ENCODE measurements at places on chromosomes 11 and 22.
A peak's percentile ranks its signal among the peaks of the same experiment; 100 is the strongest.

GRCh38 chr11:120217941-120218694, 7.3 kb downstream of the OAF start:
- DNase-seq, result no peak

- DNase-seq, result no peak
Measured at GRCh38 chr11:72921028-72921716, 107.0 kb downstream of the ATG16L2 start.

GRCh38 chr11:134138376-134138775, 69.5 kb downstream of the JAM3 start:
- DNase-seq, result no peak

- no peak for DNase-seq
Measured at GRCh38 chr11:76927160-76927559, 66.4 kb downstream of the ACER3 start.

DNA sequence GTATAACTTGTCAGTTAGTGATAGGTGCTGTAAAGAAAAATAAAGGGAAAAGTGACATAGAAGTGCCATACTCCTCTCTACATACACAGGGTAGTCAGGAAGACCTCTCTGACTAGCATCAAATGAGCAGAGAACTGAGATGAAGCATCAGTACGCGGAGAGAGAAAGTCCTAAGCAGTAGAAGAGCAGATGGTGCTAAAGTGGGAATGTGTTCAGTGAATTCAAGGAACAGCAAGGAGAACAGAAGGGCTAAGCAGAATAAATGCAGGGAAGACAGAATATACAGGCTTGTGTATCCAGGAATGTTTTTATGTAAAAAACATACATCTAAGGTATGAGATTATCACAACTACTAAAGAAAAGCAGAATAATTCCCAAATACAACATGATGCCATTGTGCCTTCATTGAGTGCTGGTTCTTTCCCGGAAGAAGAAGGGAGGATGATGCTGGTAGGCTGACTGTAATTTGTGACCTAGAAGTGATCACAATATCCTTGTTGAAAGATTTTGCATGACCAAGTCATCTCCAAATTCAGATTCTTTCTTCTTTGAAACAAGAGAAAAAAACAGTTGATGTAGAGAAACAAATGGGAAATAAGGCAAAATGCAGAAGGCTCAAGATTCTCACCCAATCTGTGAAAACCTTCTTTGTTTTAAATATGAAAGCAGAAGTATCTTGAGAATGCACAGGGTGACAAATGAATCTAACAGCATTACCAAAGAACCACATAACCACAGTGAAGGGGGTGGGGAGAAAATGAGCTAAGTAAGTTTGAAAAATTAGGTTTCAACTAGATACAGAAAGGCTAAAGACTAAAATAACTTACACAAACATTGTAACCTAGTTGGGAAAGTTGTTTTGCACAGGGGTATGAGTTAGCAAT, 20.5 kb downstream of the MRE11 start:
- no peak for DNase-seq

- no peak for DNase-seq
Measured at GRCh38 chr22:46959369-46959768, 196.9 kb downstream of the TBC1D22A start.

DNA sequence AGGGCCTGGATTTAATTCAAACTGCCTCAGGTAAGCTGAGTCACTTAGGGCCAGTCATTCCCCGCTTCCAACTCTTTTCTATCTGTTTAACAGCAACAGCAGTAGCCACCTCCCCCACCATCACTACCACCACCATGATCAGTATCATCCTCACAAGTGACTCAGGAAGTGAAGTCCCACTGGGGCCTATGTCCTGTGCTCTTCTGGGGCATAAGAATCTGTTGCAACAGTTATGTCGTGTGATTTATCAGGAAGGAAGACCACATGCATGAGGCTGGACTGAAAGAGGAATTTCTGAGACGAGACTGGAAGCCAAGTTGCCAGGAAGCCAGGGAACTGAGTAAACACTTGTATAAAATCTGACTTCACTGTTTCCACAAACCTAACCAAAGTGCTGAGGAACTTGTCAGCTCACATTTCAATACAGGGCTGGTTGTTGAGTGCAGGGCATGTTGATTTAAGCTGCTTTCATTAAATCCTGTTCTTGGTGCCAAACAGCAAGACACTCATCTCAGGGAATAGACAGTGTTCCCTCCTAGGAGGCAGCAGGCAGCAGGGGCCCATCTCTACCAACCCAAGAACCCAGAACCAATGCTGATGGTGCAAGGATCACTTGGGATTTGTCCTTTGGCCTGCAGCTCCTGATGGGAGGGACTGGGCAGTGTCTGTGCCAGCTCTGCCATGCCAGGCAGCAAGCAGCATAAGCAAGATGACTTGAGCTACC, 226.7 kb upstream of the NARS2 start:
- DNase-seq, result peak; percentile 33

DNA sequence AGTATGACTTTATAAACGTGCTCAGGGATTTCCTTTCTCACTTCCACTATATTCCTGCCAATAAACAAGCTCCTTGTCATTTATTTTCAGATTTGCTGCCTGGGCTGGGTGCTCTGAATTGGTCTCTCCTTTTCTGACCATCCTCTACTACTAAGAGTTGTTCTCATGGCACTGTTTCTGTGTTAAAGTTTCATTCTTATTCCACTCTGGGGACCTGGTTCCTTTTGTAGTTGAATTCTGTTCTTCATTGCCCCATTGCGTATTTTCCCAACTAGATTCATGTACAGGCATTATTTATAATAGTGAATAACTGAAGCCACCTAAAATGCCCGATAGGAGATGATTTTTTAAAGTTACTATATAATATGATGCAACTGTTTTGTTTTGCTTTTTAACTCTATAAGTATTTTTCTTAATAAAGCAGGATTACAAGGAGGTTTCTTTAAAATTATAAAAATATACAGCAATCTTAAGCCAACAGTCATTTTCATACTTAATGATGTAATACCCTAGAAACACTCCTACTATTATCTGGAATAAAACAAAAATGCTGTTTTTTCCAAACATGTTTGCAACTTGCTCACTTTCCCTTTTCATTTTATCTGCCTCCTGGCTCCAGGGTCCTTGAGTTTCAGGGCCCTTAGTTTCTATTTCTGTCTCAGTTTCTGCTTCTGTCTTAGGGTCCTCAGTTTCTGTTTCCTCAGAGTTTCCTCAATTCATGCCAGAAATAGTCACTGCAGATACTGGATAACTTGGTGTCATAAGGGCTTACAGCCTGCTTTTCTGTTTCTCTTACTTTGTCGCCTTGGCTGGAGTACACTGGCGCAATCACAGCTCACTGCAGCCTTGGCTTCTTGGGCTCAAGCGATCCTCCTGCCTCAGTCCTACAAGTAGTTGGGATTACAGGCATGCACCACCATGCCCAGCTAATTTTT, 9.8 kb upstream of the FUT4 start:
- DNase-seq, result no peak

- no peak for DNase-seq
Measured at GRCh38 chr11:28632338-28632737, 524.1 kb downstream of the METTL15 start.

DNA sequence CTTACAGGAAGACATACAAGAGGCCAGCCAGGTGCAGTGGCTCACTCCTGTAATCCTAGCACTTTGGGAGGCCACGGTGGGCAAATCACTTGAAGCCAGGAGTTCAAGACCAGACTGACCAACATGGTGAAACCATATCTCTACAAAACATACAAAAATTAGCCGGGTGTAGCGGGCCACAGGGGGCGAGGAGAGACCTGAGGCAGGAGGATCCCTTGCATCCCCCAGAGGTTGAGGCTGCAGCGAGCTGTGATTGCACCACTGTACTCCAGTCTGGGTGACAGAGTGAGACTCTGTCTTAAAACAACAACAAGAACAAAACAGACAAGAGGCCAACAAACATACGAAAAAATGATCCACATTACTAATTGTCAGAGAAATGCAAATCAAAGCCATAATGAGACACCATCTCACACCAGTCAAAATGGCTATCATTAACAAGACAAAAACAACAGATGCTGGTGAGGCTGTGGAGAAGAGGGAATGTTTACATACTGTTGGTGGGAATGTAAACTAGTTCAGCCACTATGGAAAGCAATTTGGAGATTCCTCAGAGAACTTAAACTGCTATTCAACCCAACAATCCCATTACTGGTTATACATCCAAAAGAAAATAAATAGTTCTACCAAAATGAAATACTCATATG, 498.8 kb upstream of the ARHGAP42 start:
- DNase-seq, result no peak

DNA sequence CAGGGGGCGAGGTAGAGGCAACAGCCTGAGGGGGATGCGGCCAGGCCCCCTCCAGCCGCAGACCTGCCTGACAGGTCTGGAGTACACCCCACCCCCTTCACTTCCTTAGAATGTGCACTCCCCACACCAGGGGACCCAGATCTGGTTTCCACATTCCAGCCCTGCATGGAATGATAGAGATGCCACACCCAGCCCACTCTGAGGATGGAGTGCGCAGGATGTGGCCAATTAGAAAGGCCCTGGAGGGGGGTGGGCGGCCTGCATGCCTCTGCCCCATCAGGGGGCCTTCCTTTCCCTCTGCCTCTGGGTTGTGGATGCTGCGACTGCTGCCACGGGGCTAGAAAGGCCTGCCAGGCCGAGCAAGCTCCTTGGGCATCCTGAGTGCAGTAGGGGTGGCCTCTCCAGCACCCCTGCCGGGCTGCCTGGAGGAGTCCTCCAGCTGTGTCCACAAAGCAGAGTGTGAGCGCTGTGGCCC, 28.2 kb upstream of the MGAT3 start:
- DNase-seq, result no peak

DNA sequence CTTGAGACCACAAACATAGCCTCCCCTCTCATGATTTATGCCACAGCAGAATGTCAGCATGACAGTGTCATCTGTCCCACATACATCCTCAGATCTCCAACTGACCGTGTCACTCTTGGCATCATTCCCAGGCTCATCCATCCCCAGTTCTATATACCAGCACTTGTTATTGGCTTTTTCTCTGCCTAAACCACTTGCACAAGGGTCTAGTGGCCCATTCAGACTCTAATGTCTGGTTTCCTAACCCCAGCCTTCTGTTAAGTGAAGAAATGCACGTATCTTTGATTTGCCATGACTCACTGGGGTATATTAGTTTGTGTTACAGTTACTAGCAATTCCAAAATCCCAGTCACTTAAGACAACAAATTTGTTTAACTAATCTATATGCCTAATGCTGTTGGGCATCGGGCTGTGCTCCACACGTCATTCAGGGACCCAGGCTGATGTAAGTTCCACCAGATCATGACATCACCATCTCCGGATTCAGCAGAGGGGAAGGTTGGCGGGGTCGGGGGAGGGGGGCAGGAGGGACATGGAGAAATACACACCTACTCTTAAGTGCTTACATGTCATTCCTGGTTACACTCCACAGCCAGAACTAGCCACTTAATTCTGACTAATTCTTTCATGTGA, 517.4 kb downstream of the BUD13 start:
- DNase-seq, result no peak

DNA sequence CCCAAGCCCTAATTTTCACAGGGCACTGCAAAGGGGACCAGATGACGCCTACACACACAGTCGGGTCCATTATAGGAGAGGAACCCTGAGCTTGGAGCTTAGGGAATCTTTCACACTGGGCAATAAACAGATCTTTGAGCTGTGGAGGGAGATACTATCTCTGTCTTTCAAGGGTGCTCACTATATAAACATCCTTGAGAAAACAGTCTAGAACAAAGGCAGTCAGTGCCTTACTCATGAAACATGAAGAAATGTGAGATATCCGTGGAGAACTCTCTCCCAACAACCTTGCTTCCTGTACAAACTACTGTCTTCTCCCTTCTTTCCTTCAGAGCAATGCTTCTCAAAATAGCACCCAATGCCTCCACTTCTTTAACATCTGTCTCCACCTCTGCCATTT, 109.0 kb upstream of the APOA1 start:
- no peak for DNase-seq

DNA sequence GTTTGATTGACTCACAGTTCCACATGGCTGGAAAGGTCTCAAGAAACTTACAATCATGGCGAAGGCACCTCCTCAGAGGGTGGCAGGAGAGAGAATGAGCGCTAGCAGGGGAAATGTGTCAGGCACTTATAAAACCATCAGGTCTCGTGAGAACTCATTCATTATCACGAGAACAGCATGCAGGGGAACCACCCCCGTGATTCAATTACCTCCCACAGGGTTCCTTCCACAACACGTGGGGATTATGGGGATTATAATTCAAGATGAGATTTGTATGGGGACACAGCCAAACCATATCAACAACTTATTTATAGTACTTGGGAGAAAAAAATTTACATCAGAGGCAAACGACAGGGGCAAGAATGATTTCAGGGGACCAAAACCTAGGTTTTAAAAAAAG, 3.0 kb downstream of the ME3 start:
- no peak for DNase-seq

DNA sequence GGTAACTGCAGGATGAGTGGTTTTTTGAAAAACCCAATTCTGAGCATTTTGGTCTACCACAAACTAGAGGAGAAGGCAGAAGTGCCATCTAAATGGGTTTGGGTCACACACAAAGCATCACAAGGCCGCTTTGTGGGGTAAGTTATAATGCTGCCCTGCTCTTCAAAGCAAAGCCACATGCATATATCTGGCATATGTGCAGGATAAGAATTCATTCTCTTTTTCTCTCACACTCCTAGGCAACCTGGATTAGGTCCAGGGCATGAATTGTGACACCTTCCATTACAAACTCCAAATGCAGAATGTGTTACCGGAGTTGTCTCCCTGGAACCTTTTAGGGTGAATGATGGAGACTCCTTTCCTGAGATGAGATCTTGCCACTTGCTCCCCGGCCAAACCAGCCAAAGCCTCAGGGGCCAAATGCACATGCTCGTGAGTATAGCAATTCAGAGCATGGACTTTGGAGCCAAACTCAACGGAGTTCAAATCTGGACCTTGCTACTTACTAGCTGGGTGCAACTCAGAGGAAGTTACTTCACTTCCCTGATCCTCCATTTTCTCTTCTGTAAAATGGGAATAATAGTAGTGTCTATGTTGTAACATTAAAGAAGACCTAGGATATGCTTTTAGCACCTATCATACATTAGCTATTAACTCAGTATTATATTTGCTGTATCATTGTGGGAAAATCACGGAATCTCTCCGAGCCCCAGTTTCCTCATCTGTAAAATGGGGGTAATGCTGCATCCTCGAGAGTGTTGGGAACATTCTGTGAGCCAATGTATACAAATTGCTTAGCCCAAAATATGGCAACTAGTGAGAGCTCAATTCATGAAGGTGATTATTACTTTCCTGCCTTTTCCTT, 96.6 kb downstream of the COMMD9 start:
- DNase-seq, result no peak

DNA sequence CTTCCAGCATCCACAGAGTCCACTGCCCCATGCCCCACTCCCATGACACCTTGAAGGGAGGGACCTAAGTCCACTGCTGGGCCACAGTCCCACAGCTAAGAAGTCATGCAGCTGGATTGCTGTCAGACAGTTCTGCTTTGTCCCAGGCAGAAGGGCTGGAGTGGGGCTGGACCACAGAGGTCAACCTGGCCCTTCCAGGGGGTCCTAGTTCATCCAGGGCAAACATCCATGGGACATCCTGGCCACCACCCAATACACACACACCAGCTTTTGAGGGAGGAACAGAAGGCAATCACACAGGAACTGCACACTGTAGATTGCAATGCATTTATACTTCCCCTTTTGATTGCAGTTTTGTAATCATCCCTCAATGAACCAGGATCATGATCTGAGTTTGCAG, 11.3 kb upstream of the APOL4 start:
- DNase-seq, result no peak

GRCh38 chr11:12048936-12049790, 40.7 kb upstream of the DKK3 start:
- no peak for DNase-seq

GRCh38 chr22:49357661-49358440, 469.8 kb downstream of the BRD1 start:
- no peak for DNase-seq

GRCh38 chr11:61571869-61572268, 9.0 kb downstream of the SYT7 start:
- no peak for DNase-seq

GRCh38 chr22:45757068-45757467, 85.4 kb downstream of the ATXN10 start:
- DNase-seq, result no peak

All from CD4-positive, alpha-beta T cell treated with Interferon gamma for 1 hour (primary cell).